Left ventricle myocardium superior (tissue), 1 donor: ENCODE measurements at places on chromosomes 3 and 15. TPM values are rescaled to one million over a fixed set of nuclear protein-coding genes. Genes with fewer than 3 reads are reported as not detected.

The WDR72 gene
- total RNA-seq: 0.10 TPM

The FAM240A gene
- total RNA-seq: not detected

The GOLGA8S gene
- 0.40 TPM for total RNA-seq

The RHOV gene
- total RNA-seq: not detected

The BCL2A1 gene
- 0.55 TPM for total RNA-seq
